ENCODE measurements at places on chromosomes 5 and 9.

- no peak for DNase-seq
Observed at GRCh38 chr5:72067682-72068470, 39.4 kb upstream of the MAP1B start.

- DNase-seq = no peak
Observed at GRCh38 chr5:40762705-40763104, 6.9 kb upstream of the TTC33 start.

- no peak for DNase-seq
Observed at GRCh38 chr5:150054569-150054968, 31.8 kb downstream of the CSF1R start.

DNA sequence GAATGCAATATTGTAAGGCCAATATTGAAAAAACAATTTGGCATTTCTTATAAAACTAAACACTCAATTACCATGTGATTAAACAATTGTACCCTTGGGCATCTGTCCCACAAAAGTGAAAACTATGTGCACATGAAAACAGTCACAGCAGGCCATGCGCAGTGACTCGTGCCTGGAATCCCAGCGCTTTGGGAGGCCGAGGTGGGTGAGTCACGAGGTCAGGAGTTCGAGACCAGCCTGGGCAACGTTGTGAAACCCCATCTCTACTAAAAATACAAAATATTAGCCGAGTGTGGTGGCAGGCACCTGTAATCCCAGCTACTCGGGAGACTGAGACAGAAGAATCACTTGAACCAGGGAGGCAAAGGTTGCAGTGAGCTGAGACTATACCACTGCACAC, 343.7 kb downstream of the DMRTA1 start:
- no peak for DNase-seq

DNA sequence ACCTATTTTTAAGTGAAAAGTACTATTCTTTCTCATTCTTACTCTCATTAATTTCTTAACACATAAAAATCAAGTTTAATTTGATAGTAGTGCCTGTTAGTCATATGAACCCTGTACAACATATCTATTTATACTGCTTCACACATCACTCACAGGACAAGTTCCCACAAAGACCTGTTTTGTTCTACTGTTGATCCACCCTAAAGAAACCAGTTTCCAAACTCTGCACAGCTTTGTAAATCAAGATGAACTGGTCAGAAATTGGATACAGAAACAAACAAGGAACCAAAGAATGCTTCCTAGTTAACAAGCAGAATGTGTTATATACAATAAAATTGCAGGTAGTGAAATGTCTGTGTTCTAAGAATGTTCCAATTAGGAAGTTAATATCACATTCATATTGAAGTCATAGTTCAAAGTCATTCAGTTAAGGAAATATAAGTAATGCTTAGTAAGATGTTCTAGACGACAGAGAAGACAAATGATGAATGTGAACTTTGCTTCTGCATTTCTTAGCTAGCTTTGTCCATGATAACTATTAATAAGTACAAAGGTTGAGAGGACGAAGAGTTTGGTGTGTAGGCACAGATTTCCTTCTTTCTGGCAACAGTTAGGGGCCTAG, 33.4 kb downstream of the C9orf85 start:
- no peak for DNase-seq

DNA sequence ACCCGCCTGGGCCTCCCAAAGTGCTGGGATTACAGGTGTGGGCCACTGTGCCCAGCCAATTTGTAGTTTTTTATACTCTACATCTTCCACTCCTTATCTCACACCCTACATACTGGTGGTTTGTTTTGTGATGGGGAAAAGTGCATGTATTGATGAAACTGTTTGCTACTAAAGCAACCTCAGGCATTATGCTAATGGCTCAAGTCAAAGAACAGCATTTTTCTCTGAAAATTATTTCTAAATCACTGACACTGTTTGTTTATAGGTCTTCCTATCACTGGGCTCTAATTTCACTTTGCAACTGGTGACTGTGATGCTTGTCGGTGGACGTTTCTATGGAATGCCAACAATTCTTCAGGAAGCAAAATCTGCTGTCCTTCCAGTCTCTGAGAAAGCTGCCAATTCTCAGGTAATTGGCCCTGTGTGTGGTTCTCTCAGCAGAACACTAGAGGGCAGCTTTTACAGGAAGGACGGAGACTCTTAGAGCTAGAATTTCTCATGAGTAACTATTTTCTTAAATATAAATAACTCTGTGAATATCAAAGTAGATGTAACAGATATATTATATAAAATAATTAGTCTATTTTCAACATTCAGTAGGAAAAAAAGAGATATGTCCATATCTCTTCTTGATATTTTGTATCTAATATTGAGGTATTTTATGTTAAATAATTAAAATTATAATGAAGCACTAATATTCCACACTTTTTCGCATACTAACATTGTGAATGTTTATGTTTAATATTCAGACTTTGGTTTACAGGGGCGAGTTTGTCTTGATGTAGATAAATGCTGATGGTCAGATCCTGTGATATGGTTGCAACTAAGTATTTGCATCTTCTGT, 244.1 kb downstream of the ADGRV1 start:
- peak; percentile 53 for DNase-seq

DNA sequence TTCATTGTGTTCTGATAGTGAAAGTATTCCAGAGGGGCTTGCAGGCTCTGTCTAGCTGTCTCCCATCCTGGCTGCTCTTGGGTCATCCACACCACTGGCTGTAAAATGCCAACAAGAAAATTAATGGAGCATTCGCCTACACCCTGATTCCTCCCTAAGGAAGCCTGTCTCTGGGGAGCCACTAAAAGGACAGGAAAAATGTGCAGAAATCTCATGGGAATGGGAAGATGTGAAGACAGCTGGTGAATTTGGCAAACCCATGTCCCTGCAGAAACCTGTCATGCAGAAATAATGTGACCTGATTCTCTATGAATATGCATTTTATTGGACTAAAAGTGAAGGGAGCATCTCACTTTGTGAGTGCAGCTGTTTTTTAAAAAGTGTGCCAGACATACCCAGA, 265.6 kb downstream of the TUSC1 start:
- no peak for DNase-seq

- DNase-seq = peak; percentile 52
Observed at GRCh38 chr5:178465228-178465860, 124.8 kb downstream of the COL23A1 start.

DNA sequence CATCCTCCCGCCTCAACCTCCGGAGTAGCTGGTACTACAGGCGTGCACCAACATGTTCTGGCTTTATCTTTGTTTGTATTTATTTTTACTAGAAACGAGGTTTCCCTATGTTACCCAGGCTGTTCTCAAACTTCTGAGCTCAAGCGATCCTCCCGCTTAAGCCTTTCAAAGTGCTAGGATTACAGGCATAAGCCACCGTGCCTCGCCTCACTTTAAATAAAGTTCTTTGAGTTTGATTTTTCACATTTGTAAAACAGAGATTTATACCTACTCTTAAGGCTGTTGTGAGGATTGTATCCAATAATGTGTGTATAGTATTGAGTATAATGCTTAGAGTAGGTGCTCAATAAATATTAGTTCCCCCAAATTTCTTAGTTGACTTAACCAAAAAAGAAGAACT, 75.7 kb downstream of the MEF2C start:
- no peak for DNase-seq

DNA sequence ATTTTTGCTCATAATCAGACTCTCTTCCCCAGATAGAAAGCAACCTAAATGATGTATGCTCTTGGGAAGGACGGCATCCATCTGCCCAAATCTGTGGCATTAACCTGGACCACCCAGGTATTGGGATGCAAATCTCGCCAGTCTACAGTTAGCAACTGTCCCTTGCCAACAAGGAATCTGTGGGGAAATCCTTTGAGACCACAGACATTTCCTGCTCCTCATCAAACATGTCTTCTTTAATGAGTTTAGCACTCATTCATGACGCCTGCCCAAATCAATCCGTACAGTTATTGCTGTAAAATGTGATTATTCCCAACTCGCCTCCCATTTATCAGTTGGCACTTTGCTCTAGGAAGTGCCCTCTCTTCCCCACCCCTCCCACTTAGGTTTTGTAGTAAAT, 7.8 kb downstream of the ROR2 start:
- DNase-seq = no peak

GRCh38 chr9:2837915-2838314, 6.0 kb downstream of the PUM3 start:
- no peak for DNase-seq

GRCh38 chr5:95609711-95610110, 10.2 kb upstream of the GPR150 start:
- DNase-seq = no peak

DNA sequence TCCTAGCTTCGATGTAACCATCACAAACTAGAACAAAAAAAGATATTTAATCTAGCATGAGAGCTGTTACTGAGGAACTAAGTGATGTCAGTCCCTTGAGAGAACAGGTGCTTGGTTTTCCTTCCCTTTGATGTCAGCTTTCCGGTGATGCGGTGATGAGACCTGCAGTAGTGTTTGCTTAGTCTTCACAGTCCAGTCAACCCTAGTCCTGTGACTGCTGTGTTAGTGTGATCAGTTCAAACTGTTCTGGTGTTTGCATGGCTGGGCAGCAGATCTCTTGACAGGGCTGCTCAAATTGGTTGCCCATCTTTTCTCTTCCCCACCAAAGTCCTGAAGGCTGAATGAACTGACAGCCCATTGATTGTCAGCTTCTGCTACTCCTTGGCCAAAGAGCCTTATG, 608.6 kb upstream of the DAB2 start:
- DNase-seq = no peak

DNA sequence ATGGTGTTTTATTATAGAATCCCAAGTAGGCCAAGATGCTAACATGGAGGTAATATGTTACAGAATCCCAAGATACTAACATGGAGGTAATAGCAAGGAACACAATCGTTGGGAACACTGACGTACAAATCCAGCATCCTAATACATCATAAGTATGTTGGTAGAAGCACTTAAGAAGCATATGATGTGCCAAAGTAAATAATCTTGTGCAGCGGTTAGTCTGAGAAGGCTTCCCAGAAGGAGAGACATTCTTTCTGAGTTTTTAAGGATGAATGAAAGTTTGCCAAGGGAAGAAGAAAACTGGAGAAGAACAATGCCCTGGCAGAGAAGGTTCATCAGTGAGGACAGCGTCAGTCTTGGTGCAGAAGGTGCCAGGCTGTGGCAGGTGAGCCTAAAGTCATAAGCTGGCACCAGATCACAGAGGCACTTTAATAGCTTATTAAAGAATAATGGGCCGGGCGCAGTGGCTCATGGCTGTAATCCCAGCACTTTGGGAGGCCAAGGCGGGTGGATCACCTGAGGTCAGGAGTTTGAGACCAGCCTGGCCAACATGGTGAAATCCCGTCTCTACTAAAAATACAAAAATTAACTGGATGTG, 294.5 kb upstream of the PIK3R1 start:
- DNase-seq = no peak

DNA sequence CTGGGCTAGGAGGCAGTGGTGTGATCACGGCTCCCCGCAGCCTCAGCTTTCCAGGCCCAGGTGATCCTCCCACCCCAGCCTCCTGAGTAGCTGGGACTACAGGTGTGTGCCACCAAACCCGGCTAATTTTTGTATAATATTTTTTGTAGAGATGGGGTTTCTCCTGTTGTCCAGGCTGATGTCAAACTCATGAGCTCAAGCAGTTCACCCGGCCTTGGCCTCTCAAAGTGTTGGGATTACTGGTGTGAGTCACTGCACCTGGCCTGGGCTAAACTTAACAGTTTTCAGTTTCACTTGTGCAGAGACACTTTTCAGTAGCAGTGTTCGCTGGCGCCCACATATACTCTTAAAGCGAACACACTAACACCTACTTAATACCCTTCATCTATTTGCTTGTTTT, 205.6 kb upstream of the ZNF608 start:
- no peak for DNase-seq

DNA sequence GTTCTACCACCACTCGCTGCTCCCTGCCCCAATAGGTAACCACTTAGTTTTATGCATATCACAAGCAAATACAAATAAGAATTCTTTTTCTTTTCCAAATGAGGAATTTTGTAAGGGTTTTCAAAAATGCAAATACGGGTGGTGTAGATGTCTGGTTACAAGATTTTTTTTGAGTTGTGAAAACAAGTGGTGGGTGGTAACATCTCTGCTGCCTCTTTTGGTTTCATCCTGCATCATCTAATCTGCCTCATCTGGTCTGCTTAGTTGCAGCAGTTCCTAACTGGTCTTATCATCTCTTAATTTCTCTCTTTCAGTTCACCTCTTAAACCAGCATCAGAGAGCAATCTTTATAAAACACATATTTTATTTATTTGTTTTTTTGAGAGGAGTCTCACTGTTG, 5.3 kb downstream of the NFX1 start:
- no peak for DNase-seq

GRCh38 chr9:36263683-36264082, 5.4 kb upstream of the GNE start:
- DNase-seq = no peak

DNA sequence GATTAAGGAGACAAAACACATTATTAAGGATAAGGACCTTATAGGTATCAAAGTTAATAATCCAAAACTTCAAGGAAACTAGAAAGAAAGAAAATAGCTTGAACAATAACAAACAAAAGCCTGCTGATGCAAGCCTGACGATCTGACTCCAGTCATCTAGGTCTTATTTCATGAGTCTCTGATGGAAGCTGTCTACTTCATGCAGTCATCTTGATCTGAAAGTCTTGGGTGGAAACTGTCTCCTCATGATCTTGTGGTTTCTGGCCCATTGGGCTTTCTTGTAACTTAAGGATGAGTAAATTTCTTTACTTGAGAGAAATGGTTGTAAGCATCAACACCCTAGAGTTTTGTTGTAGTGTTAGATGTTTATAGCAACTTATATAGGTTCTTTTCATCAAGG, 20.6 kb upstream of the PSIP1 start:
- no peak for DNase-seq

- DNase-seq = no peak
Observed at GRCh38 chr9:102518324-102518723, 476.8 kb upstream of the CYLC2 start.
